ENCODE measurements at places on chromosomes 1 and 21. TPM values are rescaled to one million over a fixed set of nuclear protein-coding genes. Genes with fewer than 3 reads are reported as not detected.

GPA33 gene
- polyA plus RNA-seq, result 0.74 TPM

SNRNP40 gene
- polyA plus RNA-seq, result 76.2 TPM

DUSP23 gene
- polyA plus RNA-seq, result 122 TPM

HES3 gene
- polyA plus RNA-seq, result 105 TPM

FCRL2 gene
- polyA plus RNA-seq, result not detected

AGMAT gene
- polyA plus RNA-seq, result 4.5 TPM

LRRC7 gene
- 0.03 TPM for polyA plus RNA-seq

IQCC gene
- 2.5 TPM for polyA plus RNA-seq

RAB7B gene
- 0.06 TPM for polyA plus RNA-seq

OR10Z1 gene
- polyA plus RNA-seq, result not detected

NT5C1A gene
- polyA plus RNA-seq, result not detected

CFHR4 gene
- polyA plus RNA-seq, result not detected

ARHGAP30 gene
- polyA plus RNA-seq, result 0.50 TPM

FCRL5 gene
- polyA plus RNA-seq, result 2.6 TPM

POFUT2 gene
- 13.7 TPM for polyA plus RNA-seq

TRABD2B gene
- polyA plus RNA-seq, result 0.95 TPM

LAMB3 gene
- 0.45 TPM for polyA plus RNA-seq

CSRP1 gene
- polyA plus RNA-seq, result 14.2 TPM

PTGFR gene
- 0.05 TPM for polyA plus RNA-seq

IL22RA1 gene
- 0.44 TPM for polyA plus RNA-seq

NCAM2 gene
- 0.14 TPM for polyA plus RNA-seq

BRINP3 gene
- 0.09 TPM for polyA plus RNA-seq

CD34 gene
- 0.50 TPM for polyA plus RNA-seq

EPHA2 gene
- 42.2 TPM for polyA plus RNA-seq

TRIM17 gene
- 1.1 TPM for polyA plus RNA-seq

LDLRAD2 gene
- 0.48 TPM for polyA plus RNA-seq

CSF3R gene
- not detected for polyA plus RNA-seq

ESRRG gene
- 0.69 TPM for polyA plus RNA-seq

C1orf216 gene
- 7.5 TPM for polyA plus RNA-seq

CTSS gene
- not detected for polyA plus RNA-seq

TRIM67 gene
- polyA plus RNA-seq, result not detected

AKR7A3 gene
- 0.72 TPM for polyA plus RNA-seq

SERPINC1 gene
- polyA plus RNA-seq, result 0.08 TPM

PRXL2B gene
- 35.3 TPM for polyA plus RNA-seq

S1PR1 gene
- 4.7 TPM for polyA plus RNA-seq

FYB2 gene
- 0.08 TPM for polyA plus RNA-seq

AMY1C gene
- polyA plus RNA-seq, result not detected

OR6N1 gene
- polyA plus RNA-seq, result not detected

PRELP gene
- polyA plus RNA-seq, result 0.28 TPM

SLC9C2 gene
- not detected for polyA plus RNA-seq

EBNA1BP2 gene
- 46.0 TPM for polyA plus RNA-seq

KIF26B gene
- polyA plus RNA-seq, result 0.11 TPM

HMCN1 gene
- 13.8 TPM for polyA plus RNA-seq

UTS2 gene
- polyA plus RNA-seq, result not detected

TRIM45 gene
- 15.0 TPM for polyA plus RNA-seq

CRP gene
- not detected for polyA plus RNA-seq

TTC3 gene
- polyA plus RNA-seq, result 11.0 TPM

LCE1F gene
- not detected for polyA plus RNA-seq

ETV3L gene
- polyA plus RNA-seq, result 0.26 TPM

STRIP1 gene
- 23.7 TPM for polyA plus RNA-seq

ANGPTL3 gene
- not detected for polyA plus RNA-seq

KMO gene
- not detected for polyA plus RNA-seq

ATP1A4 gene
- 0.48 TPM for polyA plus RNA-seq
